ENCODE measurements at places on chromosomes 3 and 15. TPM values are rescaled to one million over a fixed set of nuclear protein-coding genes. Genes with fewer than 3 reads are reported as not detected.

The IL12A gene
- polyA plus RNA-seq = 2.8 TPM

The CTXND1 gene
- polyA plus RNA-seq = not detected

The PLXNA1 gene
- polyA plus RNA-seq = 0.57 TPM

GRCh38 chr15:84953726-84954125 lies 27.9 kb upstream of the PDE8A start:
- DNase-seq = no peak
